ENCODE measurements at places on chromosomes 13 and 19. TPM values are rescaled to one million over a fixed set of nuclear protein-coding genes. Genes with fewer than 3 reads are reported as not detected.
A peak's percentile ranks its signal among the peaks of the same experiment; 100 is the strongest.

DNA sequence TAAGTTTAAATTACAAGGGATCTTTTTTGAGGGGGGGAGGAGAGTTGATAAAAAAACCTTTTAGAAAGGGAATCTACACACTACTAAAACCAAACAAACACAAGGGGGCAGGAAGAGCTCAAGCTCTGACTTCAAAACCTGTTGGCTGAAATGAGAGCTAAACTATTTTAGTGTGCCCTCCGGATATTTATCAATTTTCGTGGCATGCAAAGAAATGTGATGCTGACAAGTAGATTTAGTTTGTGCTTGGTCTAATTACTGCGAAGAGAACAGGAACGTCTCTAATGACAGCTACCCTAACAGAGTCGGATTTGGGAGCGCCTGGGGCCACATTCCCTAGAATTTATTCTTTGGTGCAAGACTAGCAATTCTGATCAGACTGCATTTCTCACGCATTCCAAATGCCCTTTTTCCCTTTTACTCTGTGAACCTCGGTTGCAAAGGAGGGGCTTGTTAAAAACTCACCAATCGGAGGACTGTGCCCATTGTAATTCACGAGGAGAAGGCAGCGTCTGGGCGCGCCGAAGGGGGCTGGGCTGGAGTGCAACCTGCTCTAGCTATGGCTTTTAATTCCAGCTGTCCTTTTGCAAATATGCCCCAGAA lies 802 bp upstream of the FREM2 start:
- H3K27ac ChIP-seq: 0 out of 2 replicates have a peak overlapping the region, but pooled peaks have one; percentile 9
- no peaks in the 10 kb centered on the region for H3K27me3 ChIP-seq
- no peaks in the 10 kb centered on the region for H3K36me3 ChIP-seq
- H3K4me1 ChIP-seq: peaks cover 16% of the 10 kb centered on the region

- H3K27ac ChIP-seq: no peak overlapping the region
- H3K4me1 ChIP-seq: no peaks in the 10 kb centered on the region
- no peak for DNase-seq
- H3K27me3 ChIP-seq: no peaks in the 10 kb centered on the region
Observed at GRCh38 chr13:103299079-103299478, 232.9 kb upstream of the SLC10A2 start.

GRCh38 chr19:46132508-46133100 lies 8.1 kb upstream of the IGFL3 start:
- H3K27ac ChIP-seq: no peak overlapping the region
- no peaks in the 10 kb centered on the region for H3K36me3 ChIP-seq
- no peak overlapping the region for H3K4me3 ChIP-seq
- H3K4me1 ChIP-seq: peaks cover 13% of the 10 kb centered on the region
- H3K27me3 ChIP-seq: no peaks in the 10 kb centered on the region
- no peak for DNase-seq

DNA sequence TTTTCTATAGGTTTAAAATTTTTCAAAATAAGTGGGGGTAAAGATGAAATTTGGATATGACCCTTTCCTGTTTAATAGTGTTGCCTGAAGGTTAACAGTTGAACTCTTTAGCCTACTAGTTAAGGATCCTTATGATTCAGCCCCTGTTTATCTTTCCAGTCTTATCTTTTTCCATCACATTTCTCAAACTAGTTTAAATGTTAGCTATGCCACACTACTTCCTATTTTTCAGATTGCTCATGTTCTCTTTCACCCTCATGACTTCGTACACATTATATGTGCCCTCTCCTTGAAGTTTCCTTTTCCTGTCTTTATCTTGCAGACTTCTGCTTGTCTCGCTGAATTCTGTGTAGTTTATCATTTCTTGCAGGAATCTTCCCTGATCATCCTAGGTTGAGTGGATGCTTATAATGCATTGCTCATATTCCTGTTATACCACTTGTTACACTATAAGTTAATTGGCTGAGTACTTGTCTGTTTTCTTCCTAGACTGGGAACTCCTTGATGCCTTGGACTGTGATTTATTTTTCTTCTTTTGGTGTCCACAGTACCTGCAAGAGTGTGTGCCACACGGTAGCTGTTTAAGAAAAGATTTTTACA lies 86.7 kb downstream of the FNDC3A start:
- peak overlapping the region; percentile 58 for H3K27ac ChIP-seq
- no peaks in the 10 kb centered on the region for H3K36me3 ChIP-seq
- H3K4me3 ChIP-seq: no peak overlapping the region

- H3K27me3 ChIP-seq: no peaks in the 10 kb centered on the region
- H3K27ac ChIP-seq: no peak overlapping the region
- no peaks in the 10 kb centered on the region for H3K4me1 ChIP-seq
- peak; percentile 60 for DNase-seq
Observed at GRCh38 chr19:16382775-16383543, 58.3 kb downstream of the KLF2 start.

DNA sequence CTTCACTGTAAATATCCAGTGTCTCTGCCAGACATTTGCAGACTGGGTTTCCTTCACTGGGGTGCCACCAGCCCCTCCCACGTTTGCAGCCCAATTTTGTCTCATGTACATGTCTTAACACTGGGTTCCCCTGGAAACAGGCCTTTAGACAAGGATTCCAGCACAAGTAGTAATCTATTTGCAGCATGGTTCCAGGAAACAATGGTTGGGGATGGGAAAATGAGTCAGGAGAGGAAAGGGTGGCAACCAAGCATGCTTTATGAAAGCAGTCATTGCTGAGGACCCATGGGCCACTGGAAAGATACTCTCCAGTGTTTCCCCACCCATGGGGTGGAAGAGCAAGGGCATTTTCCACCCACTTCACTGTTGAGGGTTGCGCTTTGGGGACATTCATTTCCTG lies 53.6 kb upstream of the FARP1 start:
- no peak overlapping the region for H3K4me3 ChIP-seq
- DNase-seq: no peak
- H3K27ac ChIP-seq: no peak overlapping the region
- H3K4me1 ChIP-seq: no peaks in the 10 kb centered on the region
- H3K27me3 ChIP-seq: no peaks in the 10 kb centered on the region

GRCh38 chr19:33096005-33096404 lies 15.0 kb downstream of the GPATCH1 start:
- peaks cover 55% of the 10 kb centered on the region for H3K4me1 ChIP-seq
- H3K4me3 ChIP-seq: no peak overlapping the region
- peak; percentile 82 for DNase-seq
- H3K36me3 ChIP-seq: no peaks in the 10 kb centered on the region
- 0 out of 2 replicates have a peak overlapping the region, but pooled peaks have one; percentile 9 for H3K27ac ChIP-seq

DNA sequence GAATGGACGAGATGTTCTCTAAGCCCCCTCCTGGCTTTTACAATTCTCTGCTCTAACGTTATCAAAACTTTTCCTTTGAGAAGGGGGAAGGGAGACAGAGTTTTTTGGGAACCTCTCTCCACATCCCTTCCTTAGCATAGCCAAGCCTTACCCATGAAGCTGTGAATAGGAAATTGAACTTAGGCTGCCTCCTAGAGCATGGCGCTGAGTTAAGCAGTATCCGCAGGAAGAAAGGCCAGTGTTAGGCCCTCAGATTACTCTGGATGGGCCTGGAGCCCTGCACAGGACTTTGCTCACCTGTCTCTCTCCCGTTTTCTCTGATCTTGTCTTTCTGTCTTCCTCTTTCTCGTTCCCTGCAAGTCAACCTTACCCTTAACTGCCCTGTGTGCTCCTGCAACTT lies 39.6 kb downstream of the CYP2B6 start:
- H3K4me1 ChIP-seq: peaks cover 25% of the 10 kb centered on the region
- no peak for DNase-seq
- H3K36me3 ChIP-seq: no peaks in the 10 kb centered on the region
- no peak overlapping the region for H3K4me3 ChIP-seq
- peaks cover 5% of the 10 kb centered on the region for H3K27me3 ChIP-seq

GRCh38 chr13:108086678-108087077 lies 128.7 kb downstream of the LIG4 start:
- H3K4me1 ChIP-seq: no peaks in the 10 kb centered on the region
- peak; percentile 9 for DNase-seq
- H3K27me3 ChIP-seq: no peaks in the 10 kb centered on the region
- H3K4me3 ChIP-seq: no peak overlapping the region

GRCh38 chr13:98254513-98254912 lies 77.4 kb upstream of the RNF113B start:
- no peaks in the 10 kb centered on the region for H3K27me3 ChIP-seq
- no peak overlapping the region for H3K27ac ChIP-seq
- peaks cover 7% of the 10 kb centered on the region for H3K4me1 ChIP-seq
- no peak for DNase-seq

GRCh38 chr19:39145180-39145953 lies 19.8 kb downstream of the PAK4 start:
- H3K27ac ChIP-seq: no peak overlapping the region
- H3K4me3 ChIP-seq: no peak overlapping the region
- H3K27me3 ChIP-seq: no peaks in the 10 kb centered on the region
- no peaks in the 10 kb centered on the region for H3K4me1 ChIP-seq

- peaks cover 25% of the 10 kb centered on the region for H3K27me3 ChIP-seq
- H3K4me1 ChIP-seq: no peaks in the 10 kb centered on the region
- no peak overlapping the region for H3K4me3 ChIP-seq
- no peak overlapping the region for H3K27ac ChIP-seq
- no peak for DNase-seq
Observed at GRCh38 chr19:54790711-54791110, 12.7 kb upstream of the KIR2DL4 start.

Gene ZNF766
- 18.8 TPM for total RNA-seq

Gene ZNF85
- 5.7 TPM for total RNA-seq

Gene KLHL1
- not detected for total RNA-seq

Gene PPP1R12C
- 110 TPM for total RNA-seq

Gene ZNF492
- total RNA-seq: not detected

Gene ZNF813
- total RNA-seq: 6.3 TPM

Gene ZNF90
- 4.2 TPM for total RNA-seq

Gene CACNG6
- 11.5 TPM for total RNA-seq

Gene NTF4
- total RNA-seq: 14.0 TPM

Gene F7
- not detected for total RNA-seq

Gene ZNF560
- 2.4 TPM for total RNA-seq

Gene CADM4
- total RNA-seq: 68.3 TPM

Measured in PC-9 (cell line).